Stimulated activated CD4-positive, alpha-beta T cell treated with anti-CD3 and anti-CD28 coated beads, TNF-alpha, amount 100 ng/mL, for 4 hours (primary cell): ENCODE measurements at places on chromosomes 13 and 19.
A peak's percentile ranks its signal among the peaks of the same experiment; 100 is the strongest.

DNA sequence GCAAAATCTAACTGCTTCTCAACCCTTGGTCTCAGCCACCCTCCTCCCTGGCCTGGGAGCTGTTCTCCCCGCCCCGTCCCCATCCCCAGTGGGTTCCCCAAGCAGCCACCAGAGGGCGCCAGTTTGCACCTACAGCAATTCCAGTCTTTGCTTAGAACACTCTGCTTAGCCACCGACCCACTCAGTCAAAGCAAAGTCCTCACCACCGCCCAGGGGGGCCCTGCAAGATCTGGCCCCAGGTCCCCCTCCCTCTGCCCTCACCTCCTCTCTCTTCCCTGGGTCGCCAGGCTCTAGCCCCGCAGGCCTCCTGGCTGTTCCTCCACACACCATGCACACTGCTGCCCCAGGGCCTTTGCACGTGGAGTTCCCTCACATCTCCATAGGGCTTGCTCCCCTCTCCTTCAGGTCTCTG, 12.4 kb downstream of the TMEM143 start:
- peak; percentile 58 for DNase-seq

DNA sequence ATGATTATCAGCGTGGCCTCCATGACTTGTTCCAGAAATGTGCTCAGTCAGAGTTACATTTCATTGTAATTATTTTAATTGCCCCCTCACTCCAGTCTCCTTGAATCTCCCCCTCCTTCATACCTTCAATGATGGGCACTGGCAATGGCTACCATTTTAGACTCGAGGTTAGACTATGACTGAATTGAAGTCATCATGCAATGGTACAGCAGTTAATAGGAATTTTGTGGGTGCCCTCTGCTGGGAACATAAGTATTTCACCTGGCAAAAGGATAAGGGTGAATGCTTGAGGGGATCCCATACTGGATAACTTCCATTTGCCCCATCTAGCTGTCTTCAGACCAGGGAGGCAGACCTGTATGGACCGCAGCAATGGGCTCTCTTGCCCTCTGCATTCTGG, 32.2 kb upstream of the USP12 start:
- DNase-seq, result no peak

DNA sequence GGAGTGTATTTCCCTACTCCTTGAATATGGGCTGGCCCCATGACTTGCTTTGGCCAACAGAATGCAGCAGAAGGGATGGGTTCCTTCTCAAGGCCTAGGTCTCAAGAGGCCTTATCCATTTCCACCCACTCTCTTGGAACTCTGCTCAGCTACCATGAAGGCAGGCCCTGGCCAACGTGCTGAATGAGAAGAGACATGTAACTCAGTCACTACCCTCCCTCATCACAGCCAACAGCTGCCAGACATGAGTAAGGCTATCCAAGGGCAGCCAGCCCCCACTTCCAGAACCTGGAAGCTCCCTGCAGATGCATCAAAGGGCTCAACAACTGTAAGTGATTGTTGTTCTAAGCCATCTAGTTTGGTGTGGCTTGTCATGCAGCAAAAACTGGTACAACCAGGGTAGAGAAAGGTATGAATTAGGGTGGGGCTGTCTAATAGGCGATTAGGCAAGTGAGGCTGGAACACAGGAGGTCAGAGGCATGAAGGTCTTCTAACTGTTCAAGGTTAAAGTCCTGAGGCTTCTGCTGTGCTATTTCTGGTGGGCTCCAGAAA, 1.4 kb upstream of the RASL11A start:
- no peak for DNase-seq

- no peak for DNase-seq
Measured at GRCh38 chr13:111043575-111043982, 71.5 kb upstream of the ARHGEF7 start.

- no peak for DNase-seq
Measured at GRCh38 chr13:109517517-109517916, 268.9 kb downstream of the IRS2 start.

DNA sequence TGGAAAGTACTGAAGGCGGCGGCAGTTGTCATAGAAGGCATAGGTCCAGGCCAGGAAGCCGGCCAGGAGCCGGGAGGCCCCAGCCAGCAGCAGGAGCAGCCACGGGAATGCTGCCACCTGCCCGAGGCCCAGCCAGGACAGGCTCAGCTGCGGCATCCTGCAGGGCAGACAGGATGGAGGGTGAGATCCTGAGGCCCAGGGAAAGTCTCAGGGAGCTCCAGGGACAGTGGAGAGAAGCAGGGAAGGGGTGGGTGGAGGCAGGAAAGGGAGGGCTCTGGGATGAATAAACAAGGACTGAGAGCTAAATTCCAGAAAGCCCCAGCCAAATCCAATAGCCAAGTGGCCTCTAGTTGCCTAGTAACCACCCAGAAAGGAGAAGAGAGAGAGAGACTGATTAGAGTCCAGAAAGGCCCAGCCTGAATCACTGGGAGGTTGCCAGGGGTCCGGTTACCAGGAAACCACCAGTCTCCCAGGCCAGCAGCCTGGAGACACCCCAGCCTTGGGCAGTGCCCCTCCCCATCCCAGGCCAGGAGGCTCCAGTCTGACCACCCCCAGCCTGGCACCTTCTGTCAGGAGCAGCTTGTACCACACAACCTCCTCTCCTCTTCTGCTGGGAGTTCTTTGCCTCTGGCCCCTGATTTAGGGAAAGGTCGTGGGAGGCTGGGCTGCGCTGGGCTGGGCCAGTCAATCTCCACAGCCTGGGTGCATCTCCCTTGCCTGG, 7.5 kb upstream of the OR10H5 start:
- DNase-seq, result no peak

- no peak for DNase-seq
Measured at GRCh38 chr13:27007166-27007565, 164.4 kb downstream of the USP12 start.

DNA sequence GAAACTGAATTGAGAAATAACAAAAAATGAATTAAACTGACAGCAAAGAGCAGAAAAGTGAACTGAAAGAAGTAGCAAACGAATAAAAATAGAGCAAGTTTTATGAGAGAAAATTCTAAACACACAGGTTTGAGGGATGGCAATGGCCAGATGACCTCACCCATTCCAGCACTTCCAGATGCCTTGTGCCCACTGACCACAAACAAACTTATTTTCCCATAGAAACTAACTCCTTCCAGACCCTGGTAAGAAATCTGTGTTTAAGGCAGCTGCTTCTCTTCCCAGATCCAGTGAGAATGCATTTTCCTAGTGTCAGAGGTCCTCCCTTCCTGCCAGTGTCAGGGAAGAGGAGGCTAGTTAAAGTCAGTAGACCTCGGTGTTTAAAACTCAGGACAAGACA, 51.7 kb downstream of the RXFP2 start:
- no peak for DNase-seq
